ENCODE measurements at places on chromosomes 2 and 18.

- no peak for DNase-seq
Observed at GRCh38 chr2:10591207-10591606, 98.6 kb downstream of the NOL10 start.

DNA sequence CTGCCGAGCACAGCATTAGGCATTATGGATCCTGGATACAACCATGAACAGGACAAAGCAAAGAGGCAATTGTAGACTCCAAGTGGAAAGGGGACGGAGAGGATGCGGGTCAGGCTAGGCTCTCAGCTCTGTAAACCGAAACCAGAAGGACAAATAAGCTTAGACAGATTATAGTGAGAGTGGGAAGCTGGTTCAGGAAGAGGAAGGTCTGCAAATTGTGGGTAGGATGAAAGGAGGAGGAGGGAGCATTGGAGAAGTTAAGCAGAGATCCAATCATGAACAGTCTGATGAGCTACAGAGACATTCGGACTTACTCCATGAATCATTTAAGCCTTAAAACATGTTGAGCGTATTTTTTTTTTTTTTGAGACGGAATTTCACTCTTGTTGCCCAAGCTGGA is 3.0 kb downstream of the MSH6 start:
- no peak for DNase-seq

- DNase-seq = no peak
Observed at GRCh38 chr2:144014103-144014502, 505.8 kb downstream of the ZEB2 start.

DNA sequence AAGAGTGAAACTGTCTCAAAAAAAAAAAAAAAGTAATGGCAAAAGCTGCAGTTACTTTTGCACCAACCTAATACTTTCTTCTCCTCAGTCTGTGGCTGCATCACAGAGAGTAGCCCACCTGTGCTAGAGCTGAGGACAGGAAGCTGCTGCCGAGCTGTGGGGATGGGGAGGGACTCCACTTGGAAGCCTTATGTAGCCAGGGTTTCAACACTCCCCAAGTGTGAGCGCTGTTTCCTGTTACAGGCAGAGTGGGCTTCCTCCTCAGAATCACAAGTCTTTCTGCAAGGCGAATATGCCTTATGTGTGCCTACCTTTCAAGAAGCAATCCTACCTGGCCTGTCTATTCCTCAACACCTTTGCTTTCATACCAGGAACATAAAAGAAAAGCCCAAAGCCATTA is 36.3 kb upstream of the CYP27C1 start:
- no peak for DNase-seq

- no peak for DNase-seq
Observed at GRCh38 chr2:236080412-236080811, 87.8 kb downstream of the GBX2 start.

DNA sequence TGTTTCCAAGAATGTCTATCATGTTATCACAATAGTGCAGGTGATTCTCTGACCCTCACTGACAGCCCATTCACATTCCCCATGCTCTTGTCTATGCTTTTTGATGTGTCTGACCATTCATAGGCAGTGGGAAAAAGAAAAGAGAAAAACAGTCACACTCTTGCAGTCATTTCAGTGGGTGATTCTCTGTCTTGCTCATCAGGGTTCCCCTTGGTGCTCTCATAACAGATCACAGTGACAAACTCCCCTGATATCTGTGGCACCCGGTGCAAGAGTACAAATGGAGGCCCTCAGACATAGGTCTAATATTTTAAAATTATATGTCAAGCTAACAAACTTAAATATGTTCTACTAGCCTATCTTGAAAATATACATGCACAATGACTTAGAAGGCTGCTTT is 72.7 kb upstream of the PPP1CB start:
- no peak for DNase-seq

DNA sequence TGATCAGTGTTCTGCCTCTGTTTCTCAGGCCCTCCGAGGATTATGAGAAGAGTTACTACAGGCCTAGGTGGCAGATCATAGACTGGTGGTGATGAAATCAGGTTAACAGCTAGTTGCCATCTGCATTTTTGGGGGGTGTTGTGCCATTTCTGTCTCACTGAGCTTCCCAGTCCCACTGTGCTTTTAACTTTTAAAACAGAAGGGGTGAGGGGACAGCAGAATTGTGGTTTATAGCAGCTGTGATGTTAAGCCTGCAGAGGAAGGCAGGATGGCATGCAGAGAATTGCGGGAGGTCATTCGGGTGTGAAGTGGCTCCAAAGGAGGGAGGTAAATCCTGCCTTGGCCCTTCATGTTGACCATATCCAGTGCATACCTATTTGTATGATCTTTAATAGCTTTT is 5.0 kb downstream of the CAB39 start:
- no peak for DNase-seq

- DNase-seq = no peak
Observed at GRCh38 chr2:63734510-63734909, 107.2 kb upstream of the UGP2 start.

DNA sequence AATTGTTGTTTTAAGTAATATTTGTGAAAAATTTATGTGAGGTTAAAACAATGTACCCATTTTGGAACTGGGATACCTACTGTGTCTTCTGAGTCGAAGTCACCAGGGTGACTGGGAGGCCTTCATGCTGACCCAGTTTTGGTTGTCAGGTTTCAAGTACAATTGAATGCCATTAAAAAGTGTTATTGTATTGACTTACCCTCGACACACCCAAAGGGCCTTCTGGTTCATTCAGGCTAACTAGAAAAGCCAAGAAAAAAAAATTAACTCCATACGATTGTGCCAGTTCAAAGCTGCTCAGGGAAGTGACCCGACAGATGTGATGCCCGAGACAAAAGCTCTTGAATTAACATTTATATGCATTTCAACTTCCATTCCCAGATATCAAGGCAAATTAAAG is 190.0 kb downstream of the ST6GAL2 start:
- DNase-seq = no peak

DNA sequence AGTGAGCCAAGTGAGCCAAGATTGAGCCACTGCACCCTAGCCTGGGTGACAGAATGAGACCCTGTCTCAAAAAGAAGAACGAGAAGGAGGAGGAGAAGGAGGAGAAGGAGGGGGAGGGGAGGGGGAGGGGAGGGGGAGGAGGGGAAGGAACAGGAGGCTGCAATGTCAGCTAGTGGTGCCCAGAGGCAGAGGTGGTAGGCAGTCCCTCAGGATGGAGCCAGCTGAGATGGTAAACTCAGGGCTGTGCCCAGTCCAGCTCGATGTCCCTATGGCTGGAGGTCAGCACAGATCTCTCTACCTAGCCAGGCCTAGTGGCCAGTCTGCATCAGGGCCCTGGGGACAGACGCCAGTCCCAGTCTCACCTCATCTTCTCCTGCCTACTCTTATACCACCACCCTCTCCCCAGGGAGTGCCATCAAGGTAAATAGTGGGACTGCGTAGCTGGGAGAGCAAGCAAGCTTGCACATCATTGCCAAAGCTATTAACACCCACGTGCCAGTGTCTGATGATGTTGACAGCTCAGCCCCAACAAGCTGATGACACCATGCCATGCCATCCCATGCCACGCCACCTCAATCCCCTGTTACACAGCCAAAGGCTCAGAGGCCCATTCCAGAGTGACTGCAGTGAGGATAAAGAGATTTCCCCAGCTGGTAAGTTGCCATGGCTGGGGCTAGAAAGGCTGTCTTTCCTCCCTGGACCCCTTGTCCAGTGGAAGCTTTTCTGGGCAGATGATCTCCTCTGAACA is 7.6 kb upstream of the PLB1 start:
- DNase-seq = no peak

- DNase-seq = no peak
Observed at GRCh38 chr2:218895326-218895725, 14.7 kb downstream of the WNT10A start.

GRCh38 chr18:80171054-80171872 is 62.2 kb downstream of the ADNP2 start:
- no peak for DNase-seq

- DNase-seq = no peak
Observed at GRCh38 chr2:233699424-233700027, 6.8 kb downstream of the UGT1A6 start.

- DNase-seq = no peak
Observed at GRCh38 chr2:218419630-218420216, 800 bp downstream of the VIL1 start.

DNA sequence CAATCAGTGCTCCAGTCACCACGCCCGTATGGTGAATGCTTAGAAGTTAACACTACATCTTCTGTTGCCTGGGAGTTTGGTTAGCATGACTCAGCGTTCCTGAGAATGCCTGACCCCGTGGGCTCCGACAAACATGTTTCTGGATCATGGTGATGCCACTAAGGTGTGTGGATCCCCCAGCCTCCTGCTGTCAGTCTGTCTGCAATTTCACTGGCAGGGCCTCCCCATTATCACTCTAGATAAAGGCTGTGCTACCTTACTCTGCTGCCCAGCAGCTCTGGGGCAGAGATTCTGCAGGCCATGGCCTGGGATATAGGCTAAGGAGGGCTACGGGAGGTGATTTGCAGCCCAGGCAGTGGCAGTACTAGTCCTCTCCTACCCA is 66.0 kb downstream of the STPG4 start:
- DNase-seq = no peak

DNA sequence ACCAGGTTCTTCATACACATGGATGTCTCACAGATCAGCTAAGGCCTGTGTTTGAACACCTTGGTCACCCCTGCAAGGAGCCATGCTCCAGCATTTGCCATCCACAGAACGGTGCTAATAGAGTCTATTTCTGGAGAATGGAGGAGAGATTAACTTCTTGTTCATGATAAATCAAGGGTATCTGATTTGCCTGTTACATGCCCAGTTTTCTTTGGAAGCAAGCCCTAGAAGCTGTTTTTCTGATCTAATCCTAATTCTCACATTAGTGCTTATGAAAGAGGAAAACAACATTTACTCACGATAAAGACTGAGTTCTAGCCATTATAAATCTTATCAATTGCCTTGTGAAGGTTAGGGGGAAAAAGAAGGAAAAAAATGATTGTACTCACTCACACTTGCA is 119.6 kb upstream of the DTNA start:
- no peak for DNase-seq

GRCh38 chr2:225366731-225367130 is 32.8 kb upstream of the NYAP2 start:
- DNase-seq = no peak

DNA sequence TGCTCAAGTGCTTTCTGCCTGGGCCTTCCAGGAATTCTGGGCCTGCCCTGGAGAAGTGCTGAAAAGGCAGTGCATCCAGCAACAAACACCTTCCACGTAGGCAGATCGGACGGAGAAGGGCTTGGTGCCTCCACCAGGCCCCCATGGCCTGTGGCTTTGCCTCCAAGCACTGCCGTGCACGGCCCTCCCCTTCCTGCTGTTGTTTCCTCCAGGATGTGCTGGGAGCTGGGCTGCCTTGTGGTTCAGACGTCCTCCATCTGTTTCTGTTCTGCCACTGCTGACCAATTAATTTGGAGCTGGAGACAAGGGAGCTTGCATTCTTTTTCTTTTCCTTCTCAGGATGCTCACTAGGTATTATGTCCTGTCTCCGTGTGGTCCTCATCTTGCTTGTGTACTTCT is 197.0 kb downstream of the HRH4 start:
- no peak for DNase-seq

- DNase-seq = no peak
Observed at GRCh38 chr2:144170179-144170578, 349.7 kb downstream of the ZEB2 start.

DNA sequence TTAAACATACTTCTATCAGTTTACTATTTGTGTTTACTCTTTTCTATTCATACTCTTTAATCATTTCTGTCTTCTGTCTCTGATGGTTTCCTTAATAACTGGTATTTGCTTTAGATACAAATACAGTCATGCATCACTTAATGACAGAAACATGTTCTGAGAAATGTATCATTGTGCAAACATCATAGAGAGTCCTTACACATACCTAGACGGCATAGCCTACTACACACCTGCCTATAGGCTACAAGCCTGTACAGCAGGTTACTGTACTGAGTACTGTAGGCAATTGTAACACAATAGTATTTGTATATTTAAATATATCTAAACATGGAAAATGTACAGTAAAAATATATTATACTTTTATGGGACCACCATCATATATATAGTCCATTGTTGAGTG is 36.3 kb downstream of the VSNL1 start:
- no peak for DNase-seq

GRCh38 chr2:191610756-191611155 is 67.2 kb upstream of the NABP1 start:
- DNase-seq = no peak

GRCh38 chr2:187966924-187967323 is 324.8 kb upstream of the GULP1 start:
- no peak for DNase-seq

DNA sequence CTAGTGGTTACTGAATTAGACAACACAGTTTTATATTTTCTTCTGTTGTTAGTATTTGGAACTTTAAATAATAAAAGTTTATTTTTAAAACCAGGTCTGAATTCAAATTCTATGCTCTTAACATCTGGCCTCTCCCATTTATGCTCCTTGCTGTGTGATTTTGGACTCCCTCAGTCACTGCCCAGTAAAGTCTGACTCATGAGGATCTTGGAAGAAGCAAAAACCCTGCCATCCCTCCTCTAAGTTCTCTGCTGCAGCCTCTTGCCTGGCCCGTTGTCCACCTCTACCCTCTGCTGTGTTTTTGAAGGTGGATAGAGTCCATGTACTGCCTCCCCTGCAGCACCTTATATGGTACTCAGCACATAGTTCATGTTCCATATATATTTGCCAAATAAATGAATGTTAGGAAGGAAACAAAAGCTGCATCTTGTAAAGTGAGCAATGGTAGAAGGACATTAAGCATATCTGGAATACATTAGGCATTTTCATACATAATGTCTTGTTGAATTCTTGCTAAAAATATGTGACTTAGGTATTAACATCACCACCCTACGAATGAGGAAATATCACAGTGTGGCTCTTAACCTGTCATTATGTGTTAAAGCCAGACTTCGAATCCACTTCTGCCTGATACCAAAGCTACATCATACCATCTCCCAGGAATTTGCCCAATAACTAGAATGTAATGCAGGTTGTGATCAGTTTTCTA is 62.1 kb downstream of the THNSL2 start:
- no peak for DNase-seq

- no peak for DNase-seq
Observed at GRCh38 chr2:1266351-1266750, 146.9 kb upstream of the TPO start.

DNA sequence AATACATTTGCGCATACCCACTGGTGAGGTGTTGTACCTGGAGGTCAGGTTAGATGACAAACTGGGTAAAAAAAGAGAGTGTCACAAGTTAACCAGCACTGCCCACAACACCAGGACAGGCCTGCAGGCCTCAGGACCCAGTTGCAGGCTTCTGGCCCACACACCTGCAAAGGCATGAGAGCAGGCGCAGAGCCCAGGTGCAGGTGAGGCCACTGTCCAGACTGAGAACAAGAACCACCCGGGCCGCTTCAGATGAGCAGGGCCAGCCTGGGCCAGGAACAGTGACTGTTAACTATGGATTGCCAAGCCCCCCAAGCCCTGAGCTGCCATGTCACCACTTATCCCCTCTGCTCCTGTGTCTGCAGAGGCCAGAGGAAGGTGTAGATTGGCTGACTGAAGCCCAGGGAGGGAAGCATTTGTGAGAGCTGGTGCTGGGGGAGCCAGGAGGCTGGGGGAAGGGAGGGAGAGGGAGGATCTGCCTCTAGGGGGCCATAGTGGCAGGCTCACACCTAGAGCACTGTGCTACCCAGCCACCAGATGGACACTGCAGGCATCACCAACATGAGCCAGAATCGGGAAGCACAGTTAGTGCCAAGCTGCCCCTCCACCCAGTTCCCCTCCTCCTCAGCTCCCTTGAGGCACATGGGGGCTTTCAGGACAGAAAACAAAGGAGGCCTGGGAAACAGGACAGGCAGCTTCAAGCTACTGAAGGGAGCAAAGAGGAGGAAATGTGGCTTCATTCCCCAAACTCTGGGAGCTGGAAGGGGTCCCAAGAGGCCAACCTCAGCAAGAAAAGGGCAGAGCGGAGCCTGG is 35.4 kb downstream of the SFXN5 start:
- DNase-seq = no peak
